COR-L47 (cell line): ENCODE measurements at places on chromosomes 5 and 9.

DNA sequence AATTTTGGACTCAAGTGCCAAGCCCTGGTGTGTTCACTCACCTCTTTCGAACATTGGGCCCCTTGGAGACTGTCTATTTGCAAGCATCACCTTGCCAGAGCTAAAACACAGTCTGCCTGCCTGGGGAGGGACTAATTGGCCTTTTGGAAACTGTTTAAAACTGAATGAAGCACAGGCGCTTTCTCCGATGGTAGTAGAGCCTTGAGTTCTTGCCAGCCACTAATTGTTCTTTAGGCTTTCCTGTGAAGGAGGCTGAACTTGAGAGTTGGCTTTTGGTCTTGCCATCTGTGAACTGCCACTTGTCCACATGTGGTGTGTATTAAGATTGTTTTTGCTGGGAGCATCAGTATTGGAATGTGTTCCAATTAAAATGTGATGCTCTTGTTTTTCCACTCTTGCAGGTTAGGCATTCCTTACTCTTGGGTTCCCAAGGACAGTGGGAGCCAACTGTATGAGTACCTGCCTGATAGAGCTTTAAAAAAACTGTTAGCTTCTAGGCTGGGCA is 26.0 kb downstream of the GARNL3 start:
- DNase-seq: no peak

- no peak for DNase-seq
Observed at GRCh38 chr9:94600715-94601114, 7.1 kb upstream of the FBP2 start.

GRCh38 chr5:3962113-3962512 is 366.5 kb downstream of the IRX1 start:
- no peak for DNase-seq

DNA sequence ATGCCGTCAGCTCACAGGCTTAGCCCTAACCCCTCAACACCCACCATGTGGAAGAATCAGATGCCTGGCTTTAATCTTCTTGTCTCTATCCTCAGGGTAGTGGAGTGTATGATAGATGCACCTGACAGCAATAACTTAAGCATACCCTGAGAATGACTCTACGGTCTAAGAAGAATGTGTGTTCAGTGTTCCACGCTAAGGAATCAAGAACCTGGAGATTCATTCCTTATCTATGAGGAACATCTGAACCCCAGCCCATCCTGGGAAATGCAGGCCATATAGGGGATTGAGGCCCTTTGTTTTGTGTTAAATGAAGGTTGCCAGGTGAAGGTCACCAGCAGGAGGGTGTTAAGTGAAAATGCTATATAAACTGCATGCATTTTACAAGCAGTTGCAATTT is 63.0 kb downstream of the KLHL3 start:
- DNase-seq: no peak

DNA sequence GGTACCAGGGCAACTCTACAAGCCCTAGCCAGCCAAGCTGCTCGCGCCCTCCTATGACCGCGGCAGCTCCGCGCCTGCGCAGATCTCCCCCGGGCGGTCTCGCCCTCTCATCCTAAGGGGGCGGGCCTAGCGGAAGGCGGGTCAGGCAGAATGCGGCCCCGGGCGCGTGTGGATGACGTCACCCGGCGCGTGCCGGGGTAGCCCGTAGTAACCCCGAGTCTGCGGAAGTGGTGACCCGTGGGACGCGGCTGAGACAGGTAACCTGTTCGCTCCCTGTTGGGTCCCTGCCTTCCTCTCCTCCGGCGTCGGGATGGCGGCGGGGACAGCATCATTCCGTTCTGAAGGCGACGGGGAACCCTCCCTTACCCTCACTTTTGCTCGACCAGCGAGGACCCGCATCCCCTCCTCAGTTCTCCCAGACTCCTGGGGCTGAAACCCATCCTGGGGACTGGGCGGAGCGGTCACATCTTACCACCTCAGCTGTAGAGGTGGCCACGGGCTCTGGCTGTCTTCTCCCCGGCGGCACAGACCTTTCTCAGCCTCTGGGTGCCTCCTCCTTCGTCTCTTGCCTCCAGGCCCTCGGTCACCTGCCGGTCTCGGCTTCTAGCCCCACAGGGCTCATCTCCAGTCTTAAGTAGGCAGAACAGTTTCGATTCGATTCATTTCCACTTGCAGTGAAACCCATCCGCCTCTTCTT is at the start of gene AOPEP:
Gene AOPEP (plus strand): TSS at position 205 of the 697 bp plus-strand sequence. CDS start 33,085 bp downstream, outside the sequence.
- DNase-seq: peak; percentile 97

GRCh38 chr9:132538071-132538470 is 44.3 kb upstream of the BARHL1 start:
- no peak for DNase-seq

DNA sequence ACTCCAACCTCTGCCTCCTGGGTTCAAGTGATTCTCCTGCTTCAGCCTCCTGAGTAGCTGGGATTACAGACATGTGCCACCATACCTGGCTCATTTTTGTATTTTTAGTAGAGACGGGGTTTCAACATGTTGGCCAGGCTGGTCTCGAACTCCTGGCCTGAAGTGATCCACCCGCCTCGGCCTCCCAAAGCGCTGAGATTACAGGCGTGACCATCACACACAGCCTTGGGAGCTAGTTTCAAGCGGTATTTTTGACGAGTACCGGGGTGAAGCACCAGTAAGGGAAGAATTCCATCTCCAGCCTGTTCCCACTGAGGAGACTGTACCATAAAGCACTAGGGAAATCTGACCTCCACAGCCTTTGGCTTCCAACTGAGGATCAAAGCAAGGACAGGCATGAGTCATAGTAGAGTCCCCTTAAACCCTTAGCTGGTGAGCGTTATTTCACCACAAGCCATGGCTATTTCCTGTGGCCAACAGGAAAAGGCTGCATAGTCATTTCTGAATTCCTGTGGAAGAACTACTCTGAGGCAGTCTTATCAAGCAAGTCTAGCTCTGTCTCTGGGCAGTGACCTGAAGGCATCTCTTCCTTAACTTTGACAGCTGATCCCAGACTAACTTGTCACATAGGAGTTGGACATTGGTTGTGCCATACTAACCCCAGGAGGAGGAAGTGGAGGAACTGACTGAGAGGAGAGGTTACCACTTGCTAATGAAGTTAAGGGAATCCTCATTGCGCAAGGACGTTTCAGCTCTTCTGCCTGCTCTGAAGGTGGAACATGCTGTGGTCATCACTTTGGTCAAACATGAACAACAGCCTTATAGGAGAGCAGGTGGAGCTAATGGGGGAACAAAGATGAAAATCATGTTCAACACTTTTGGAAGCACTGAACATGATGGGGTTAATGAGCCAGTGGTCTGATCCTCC is 85.8 kb upstream of the DMRT1 start:
- no peak for DNase-seq

- DNase-seq: peak; percentile 23
Observed at GRCh38 chr5:151047814-151048425, 27.5 kb downstream of the GPX3 start.

GRCh38 chr5:174317256-174317894 is 271.9 kb downstream of the NSG2 start:
- peak; percentile 67 for DNase-seq

GRCh38 chr9:78985084-78985738 is 586.6 kb upstream of the TLE4 start:
- DNase-seq: no peak
